ENCODE measurements at places on chromosomes 2 and 18.
A peak's percentile ranks its signal among the peaks of the same experiment; 100 is the strongest.

DNA sequence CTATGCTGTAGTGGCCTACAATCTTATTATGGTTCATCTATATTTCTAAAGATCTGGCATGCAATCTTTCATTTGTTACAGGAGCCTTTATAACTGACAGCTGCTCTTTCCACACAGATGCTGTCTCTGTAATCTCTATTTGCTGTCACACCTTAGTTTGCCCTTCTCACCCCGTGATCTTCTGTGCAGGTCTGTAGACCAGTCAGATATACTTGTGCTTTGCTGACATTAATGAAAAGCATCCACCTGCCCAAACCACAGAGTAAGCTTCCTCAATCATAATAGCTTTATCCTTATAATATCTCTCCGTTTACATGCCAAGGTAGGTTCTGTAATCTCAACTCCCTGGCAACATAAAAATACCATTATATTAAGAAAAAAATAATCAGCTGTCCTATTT, 122.4 kb downstream of the GRB14 start:
- no peak for DNase-seq

GRCh38 chr2:226683944-226684562, 115.6 kb downstream of the IRS1 start:
- no peak for DNase-seq

- no peak for DNase-seq
Measured at GRCh38 chr18:78871618-78872017, 108.0 kb upstream of the SALL3 start.

DNA sequence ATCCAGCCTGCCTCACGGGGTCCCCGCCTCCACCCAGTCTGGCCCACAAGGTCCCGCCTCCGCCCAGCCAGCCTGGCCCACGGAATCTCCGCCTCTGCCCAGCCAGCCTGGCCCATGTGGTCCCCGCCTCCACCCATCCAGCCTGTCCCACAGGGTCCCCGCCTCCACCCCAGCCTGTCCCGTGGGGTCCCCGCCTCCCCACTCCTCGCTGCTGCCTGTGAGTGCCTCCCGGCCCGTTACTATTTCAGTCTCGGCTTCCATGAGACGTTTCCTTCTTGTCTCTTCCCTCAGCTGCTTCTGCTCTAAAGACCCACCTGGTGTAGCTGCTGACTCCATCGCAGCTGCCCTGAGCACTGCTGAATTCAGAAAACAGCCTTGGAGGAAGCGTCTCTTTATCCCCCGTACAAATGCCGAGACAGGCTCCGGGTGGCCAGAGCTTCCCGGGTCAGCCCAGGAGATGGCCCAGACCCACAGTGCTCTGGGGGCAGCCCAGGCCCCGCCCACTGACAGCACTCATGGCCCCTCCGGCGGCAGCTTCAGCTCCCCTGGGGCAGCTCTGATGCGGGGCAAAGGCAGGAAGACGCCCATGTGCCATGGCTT, 69.8 kb downstream of the NFATC1 start:
- DNase-seq, result no peak

DNA sequence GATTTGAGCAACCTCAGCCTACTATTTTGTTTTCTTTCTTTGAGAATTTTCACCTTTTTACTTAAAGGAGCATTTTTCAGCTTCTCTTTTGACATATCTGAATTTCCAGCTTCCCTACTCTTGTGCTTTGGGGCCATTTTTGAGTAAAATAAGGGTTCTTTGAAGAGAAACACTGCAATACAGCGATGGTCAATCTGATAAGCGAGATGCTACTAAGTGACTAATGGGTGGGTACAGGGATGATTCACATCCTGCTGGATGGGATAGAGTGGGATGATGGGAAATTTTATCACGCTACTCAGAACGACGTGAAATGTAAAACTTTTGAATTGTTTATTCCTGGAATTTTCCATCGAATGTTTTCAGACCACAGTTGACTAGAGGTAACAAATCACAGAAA, 211.5 kb downstream of the TMEM247 start:
- DNase-seq, result peak; percentile 56

DNA sequence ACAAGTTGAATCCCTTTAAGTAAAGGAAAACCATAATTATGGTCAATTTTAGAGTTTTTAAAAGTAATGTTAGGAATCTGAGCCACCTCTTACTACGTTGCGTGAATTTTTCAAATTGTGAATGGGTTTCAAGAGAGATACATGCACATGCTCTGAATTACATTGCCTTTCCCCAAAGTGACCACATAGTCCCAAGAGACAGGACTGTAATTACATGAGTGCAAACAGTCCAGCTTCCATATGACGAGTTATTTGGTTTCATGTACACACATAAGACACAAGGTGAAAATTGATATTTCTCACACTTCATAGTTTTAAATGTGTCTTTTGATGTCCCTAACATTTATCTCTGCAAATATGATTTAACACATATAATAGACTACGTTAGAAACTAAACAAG, 850.8 kb downstream of the LRP1B start:
- no peak for DNase-seq

GRCh38 chr2:45255563-45255962, 246.3 kb upstream of the SIX2 start:
- no peak for DNase-seq

GRCh38 chr2:216635171-216635570, 2.0 kb downstream of the IGFBP2 start:
- DNase-seq, result no peak

GRCh38 chr2:173652311-173652710, 297.6 kb downstream of the CDCA7 start:
- DNase-seq, result peak; percentile 85

DNA sequence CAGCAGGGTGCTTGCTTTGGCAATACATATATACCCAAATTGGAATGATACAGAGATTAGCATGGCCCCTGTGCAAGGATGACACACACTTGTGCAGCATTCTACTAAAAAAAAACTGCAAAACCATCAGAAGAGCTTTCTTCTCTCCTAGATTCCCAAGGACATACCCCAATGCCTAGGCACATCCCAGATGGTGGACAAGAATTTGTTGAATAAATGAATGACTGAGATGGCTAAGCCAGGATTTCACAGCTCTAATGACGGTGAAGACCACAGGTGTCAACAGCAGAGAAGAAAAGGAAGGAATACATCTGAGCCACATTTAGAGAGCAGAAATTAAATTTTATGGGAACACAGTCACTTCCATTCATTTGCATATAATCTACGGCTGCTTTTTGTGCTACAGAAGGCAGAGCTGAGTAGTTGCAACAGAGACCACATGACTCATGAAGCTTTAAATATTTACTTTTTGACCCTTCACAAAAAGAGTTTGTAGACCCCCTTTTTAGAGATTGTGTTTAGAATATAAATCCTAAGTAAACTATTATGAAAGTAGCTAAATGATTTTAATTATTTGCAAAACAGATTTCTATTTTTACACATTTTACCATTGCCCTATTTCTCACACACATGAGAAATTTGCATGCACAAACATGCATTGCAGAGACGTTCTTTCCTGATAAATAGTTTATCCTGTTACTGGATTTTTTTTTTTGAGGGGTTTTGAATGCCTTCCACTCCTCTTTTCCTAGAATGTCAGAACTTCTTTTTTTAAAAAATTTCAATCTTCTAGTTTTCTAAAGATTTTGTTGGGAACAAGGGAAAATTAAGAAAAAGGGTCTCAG, 119.0 kb downstream of the PMAIP1 start:
- peak; percentile 11 for DNase-seq

DNA sequence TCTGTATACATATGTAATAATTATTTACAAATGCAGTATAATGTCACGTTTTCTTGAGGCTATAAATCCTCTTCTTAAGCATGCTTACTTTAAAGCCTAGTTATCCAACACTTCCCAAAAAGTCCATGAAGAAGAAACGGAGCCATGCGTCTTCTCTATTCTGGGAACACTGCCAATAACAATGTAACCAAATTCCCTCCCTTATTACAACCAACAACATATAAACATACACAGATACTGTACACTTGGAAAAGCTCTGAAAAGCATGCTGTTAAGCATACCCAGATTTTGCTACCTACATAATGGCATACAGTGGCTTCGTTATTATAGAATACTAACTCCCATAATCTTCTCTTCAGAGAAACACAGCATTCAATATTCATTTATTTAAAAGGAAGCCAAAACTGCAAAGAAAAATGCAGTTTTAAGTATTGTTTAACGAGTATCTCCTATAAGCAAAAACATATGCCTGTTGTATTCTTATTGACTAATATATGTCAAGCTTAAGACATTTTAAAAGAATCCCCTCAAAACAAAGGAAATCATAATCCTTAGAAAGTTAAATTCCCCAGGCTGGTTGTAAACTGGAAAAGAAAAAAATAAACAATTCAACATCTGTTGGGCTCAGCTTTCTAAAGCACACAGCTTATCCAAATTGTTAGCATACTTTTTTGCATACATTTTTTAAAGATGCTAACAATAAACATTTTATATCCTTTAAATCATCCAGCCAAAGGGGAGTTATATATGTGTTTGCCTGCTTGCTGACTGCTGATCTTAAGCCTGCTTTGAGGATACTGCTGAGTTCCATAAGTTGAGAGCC, 83.4 kb downstream of the SLC25A12 start:
- DNase-seq, result peak; percentile 45

- no peak for DNase-seq
Measured at GRCh38 chr2:135063210-135063609, 11.1 kb downstream of the RAB3GAP1 start.

DNA sequence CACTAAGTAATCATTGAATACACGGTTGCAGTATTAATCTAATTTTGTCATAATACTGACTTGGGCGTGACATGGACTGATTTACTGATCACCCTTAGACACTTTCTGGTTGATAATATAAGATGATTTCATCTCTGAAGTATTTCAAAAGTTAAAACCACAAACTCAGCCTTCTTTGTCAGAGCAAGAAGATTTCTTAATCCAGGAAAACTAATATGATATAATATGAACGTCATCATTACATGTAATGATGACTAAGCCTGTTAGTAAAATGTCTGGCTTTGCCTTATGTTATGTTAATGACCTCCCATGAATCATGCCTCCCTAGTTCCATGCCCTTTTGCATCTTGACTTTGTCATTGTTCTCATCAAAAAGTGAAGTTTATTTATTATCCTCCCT, 1325.0 kb upstream of the CDH2 start:
- peak; percentile 59 for DNase-seq

- no peak for DNase-seq
Measured at GRCh38 chr2:224171226-224171625, 132.1 kb upstream of the SERPINE2 start.

DNA sequence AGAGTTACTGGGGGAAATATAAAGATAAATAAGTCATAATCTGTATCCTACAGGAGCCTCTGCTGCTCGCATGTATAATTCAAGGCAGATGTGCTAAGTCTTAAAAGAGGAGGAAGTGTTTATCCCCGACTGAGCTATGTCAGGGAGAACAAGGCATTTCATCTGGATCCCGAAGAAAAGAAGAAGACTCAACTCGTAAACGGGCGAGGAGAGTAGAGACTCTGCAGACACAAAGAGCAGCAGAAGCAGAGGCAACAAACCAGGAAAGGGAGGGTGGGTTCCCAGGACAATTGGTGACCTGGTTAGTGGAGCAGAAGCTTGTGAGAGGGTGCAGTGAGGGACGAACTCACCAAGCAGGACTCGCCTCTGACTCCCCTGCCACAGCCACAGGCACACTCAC, 368.6 kb downstream of the EIPR1 start:
- DNase-seq, result no peak

All from MCF 10A (cell line).